ENCODE measurements at places on chromosomes 16 and 17.

DNA sequence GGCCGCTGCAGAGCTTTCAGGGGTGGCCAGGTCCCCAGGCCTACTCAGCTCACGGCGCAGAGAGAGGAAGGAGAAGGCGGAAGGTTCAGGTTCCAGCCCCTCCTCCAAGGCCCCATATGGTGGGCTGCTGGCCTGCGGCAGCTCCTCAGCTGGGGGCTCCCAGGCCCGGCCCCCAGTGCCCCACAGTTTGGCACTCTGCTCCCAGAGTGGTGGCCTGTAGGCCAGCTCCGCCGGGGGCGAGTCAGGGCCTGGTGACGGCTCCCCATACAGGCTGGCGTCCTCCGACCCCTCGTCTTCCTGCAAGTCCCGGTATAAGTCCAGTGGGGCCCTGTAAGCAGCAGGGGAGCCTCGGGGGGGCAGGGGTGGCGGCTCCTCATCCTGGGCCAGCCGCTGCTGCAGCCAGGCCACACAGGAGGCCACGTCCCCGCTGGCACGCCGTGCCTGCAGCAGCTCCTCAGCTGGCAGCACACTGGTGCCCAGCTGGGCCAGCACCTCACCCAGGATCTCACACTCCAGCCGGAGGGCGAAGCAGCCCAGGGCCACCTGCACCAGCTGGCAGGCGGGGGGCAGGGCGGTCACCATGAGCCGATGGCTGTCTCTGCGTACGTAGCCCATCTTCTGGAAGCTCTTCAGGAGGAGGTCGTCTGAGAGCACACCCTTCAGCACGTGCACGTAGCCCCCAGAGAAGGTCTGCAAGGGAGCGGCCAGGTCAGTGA, 3.7 kb downstream of the SPATA2L start:
- DNase-seq = no peak

DNA sequence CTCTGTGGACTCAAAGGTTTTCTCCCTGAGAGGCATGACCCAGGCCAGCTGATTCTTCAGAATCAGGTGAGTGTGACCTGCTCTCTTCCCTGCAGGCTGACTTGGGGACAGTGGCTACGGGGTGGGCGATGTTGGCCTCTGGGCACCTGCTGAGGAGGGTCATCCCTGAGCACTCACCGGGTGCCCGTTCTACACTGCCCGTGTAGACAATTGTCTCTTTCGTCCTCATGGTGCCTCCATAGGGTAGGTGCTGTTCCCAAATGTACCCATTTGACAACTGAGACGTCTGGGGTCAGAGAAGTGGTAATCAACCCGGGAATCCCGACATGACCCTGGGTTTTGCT, 74.8 kb downstream of the GOSR1 start:
- DNase-seq = no peak

DNA sequence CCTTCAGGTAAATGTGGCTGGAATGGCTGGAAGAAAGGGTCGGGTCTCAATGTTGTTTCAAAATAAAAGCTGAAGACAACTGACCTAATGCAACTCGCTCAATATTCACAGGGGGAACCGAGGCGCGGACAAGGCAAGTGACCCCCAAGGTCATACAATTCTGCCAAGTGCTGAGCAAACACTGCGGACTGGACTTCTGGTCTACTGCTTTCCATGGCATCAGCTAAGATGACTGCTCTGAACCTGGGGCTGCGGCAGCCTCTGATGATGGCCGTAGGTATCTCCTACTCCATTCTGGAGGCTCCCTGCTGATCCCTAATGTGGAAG, 21.9 kb downstream of the CA4 start:
- no peak for DNase-seq

GRCh38 chr17:50763716-50764475, 3.4 kb downstream of the ANKRD40CL start:
- DNase-seq = no peak

- no peak for DNase-seq
These were observed 38.5 kb upstream of the SLC25A19 start for GRCh38 chr17:75327757-75328156.

- peak; percentile 52 for DNase-seq
These were observed 4.7 kb downstream of the ITGAE start for GRCh38 chr17:3796110-3796821.

DNA sequence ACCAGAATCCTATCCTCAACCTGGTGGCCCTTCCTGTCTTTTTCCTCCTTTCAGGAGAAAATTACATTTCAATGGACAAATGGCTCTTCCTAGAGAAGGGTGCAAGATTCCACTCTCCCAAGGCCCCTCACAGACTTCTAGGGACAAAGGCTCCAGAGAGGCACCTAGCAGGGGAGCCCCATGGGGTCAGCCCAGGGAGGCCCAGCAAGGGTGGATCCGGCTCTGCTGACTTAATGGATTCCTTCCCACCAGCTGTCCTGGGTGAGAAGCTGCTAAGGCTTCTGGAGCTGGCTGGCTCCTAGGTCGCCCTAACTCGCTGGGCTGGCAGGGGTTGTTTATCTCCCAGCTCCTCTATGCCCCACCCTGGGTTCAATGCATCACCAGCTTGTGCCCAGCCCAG, 152.4 kb downstream of the ZNF423 start:
- no peak for DNase-seq

GRCh38 chr16:65819136-65819898, 547.2 kb upstream of the CDH5 start:
- no peak for DNase-seq

GRCh38 chr16:54633943-54634362, 296.7 kb upstream of the IRX5 start:
- DNase-seq = no peak

DNA sequence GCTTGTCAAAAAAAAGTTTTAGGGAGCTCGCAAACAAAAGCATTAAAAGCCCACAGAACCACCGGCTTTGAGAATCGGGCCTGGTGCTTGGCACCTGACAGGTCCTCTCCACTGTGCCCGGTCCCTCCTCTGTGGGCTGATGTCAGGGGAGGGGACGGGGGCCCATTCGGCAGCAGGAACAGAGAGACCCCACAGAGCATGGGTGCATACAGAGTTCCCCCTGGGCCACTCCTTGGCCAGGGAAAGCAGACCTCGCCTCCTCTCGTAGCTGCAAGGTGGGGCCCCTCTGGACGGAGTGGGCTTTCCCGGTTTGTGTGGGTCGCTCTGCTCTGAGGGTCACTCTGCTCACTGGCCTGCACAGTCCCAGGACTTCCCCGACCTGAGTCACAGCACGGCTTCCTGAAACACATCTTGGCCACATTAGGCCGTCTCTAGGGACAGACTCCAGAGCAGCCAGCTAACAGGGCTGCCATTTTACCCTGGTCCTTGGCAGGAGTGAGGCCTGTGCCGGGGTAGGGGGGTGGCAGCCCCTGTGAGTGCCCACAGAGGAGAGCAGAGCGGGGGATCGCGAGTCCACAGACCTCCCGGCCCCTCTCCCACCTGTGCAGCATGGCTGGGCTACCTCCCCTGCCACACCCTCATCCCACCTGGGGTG, 11.1 kb downstream of the CBFA2T3 start:
- no peak for DNase-seq

DNA sequence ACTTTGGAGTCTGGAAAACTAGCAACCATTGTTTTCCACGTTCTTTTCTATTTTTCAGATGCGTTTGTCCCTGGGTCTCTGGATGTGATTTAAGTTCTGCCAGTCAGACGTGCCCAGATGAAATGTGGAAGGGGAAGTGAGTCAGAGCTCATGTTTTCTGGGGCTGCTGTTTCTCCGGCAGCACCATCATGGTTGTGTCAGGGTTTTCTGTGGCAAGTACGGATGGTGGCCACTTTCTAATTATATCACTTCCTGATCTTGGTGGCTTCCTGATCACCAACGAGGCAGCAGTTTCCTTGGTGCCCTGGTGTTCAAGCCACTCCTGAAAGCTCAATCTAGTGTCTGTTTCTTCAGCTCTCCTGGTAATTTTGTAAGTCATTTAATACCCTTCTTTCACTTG, 31.4 kb upstream of the PMFBP1 start:
- no peak for DNase-seq

DNA sequence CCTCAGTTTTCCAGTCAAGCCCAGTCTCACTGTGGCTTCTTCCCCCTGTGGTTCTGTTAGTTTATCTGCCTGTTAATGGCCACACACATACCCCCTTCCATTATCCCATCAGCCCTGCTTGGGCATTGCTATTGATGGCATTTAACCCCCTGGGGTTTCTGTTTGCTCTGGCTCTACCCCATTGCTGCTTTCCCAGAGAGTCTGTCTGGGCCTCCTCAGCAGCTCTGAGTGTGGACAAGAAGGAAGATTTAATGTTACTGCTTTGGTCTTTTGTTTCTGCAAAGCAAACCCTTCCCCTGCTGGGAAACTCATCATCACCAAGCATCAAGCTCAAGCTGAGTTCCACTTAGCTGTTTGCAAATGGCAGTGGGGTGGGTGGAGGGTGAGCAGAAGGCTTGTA, 162.7 kb downstream of the CCT6B start:
- DNase-seq = no peak

DNA sequence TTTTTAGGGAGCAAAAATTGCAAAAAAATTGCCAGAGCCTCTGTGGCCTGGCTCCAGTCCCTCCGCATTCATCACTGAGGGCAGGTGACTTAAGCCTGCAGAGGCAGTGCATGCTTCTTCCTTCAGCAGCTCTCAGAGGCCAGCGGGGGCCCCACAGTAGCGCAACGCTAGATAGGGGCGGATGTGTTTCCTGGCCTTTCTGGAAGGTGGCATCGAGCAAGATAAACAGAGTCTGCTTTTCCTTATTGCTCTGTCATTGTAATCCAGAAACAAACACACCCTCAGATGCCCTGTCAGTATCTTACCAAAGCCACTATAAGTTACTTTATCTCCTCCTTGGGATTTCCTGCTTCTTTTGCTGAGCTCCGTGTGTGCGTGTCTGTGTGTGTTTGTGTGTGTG, 75.5 kb upstream of the IRX6 start:
- DNase-seq = no peak

GRCh38 chr17:57091186-57091618, 6.2 kb downstream of the AKAP1 start:
- DNase-seq = no peak

- DNase-seq = no peak
These were observed 31.3 kb upstream of the TNS4 start for GRCh38 chr17:40532520-40533253.

DNA sequence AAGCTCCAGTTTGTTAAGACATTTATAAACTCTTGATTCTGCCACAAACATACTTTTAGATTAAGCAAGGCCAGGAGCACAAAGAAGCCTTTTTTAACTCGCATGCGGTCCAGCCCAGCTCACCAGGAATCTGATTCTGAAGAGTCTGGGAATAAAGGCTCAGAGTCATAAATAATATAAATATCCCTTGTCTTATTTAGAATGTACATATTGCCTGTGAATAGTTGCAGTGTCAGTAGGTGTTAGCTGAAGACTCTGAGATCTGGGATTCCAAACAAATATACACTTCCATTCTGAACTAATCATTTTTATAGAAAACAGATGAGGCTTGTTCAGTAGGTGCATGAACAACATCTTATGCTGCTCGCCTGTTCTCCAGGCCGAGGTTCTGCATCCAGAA, 59.1 kb upstream of the ELAC2 start:
- no peak for DNase-seq

- no peak for DNase-seq
These were observed 36.5 kb upstream of the VWA3A start for GRCh38 chr16:22055881-22056280.

GRCh38 chr17:6244796-6245195, 174.6 kb downstream of the WSCD1 start:
- DNase-seq = no peak

- no peak for DNase-seq
These were observed 8.2 kb upstream of the SALL1 start for GRCh38 chr16:51159296-51159695.

DNA sequence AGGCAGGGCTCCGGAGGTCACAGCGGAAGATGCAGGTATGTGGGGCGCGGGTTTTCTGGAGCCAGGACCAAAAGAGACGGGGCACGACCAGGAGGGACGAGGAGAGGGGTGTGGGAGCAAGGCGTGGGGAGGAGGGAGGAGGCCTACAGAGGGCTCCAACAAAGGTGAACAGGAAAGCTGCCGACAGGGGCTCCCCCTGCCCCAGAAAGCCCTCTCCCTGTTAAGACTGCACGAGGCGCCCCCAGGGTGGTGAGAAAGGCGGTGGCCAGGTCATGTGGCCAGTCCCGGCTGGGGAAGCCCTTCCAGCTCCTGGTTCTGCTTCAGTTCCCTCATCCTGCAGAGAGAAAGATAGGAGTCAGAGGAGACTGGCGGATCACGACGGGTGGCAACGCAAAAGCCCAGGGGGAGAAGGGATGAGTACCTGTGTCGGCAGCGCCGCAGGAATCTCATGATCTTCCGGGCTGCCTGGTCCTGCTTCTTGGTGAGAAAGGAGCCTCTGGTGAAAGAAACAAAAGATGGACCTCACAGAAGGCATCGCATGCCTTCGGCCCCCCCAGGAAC, 949 bp upstream of the SPAG7 start:
- no peak for DNase-seq

GRCh38 chr17:49716668-49717364, 9.1 kb upstream of the SLC35B1 start:
- no peak for DNase-seq

DNA sequence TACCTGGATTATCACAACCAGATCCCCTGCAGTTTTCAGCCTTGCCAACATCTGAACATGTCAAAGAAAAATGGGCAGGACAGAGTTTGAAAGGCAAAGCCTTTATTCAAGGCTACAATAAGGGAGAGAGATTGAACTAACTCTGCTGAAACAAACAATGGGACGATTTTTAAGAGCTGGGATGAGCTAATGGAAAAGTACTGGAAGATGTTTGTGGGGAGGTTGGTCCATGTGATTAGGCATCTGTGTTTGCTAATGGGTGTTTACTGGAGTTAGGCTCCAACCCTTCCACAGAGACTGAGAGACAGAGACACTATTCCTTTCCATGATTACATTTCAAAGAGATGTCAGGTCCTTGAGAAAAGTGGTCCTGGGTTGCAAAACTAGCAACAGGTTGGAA, 35.0 kb upstream of the HSBP1 start:
- DNase-seq = no peak

DNA sequence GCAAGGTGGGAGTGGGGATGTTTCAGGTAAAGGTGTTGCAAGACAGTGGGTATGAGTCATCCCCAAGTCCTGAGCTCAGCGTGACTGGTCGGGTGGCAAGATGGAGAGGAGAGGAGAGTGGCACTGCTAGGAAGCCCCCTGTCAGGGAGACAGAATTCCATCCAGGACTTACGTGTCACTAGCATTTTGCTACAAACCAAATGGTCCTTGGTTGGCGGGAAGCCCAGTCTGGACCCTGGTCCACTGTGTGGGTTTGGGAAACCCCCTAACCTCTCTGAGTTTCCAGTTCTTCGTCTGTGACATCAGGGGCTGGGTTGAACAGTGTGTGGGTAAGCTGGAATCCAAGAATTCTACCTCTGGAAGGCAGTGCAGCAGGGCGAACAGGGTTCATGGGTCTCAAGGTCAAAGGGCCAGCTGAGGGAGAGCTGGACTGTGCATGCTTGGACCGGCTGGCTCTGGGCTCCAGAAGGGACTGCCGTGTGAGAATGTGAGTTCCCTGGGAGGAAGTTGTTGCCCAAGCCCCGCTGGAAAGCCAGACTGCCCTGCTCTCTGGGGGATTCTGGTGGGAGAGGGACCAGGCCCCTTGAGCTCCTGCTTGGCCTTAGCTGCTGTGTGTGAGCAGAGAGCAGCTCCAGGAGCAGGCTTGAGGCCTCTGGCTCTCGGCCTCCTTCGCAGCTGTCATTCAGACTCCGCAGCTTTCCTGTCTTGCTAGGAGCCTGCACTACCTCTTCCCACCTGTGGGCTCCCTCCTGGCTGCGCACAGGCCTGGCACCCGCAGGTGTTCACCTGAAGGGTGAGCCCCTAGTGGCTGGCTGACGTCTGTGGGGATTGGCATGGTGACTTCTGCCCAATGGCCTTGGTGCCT, 84.6 kb downstream of the NT5M start:
- no peak for DNase-seq
